Naive thymus-derived CD8-positive, alpha-beta T cell (primary cell): ENCODE measurements at places on chromosomes 16 and 17.
A peak's percentile ranks its signal among the peaks of the same experiment; 100 is the strongest.

- H3K27me3 ChIP-seq = no peaks in the 10 kb centered on the region
- no peak overlapping the region for H3K27ac ChIP-seq
- no peak overlapping the region for H3K4me3 ChIP-seq
Measured at GRCh38 chr16:52076801-52077201, 470.1 kb downstream of the TOX3 start.

GRCh38 chr16:3953728-3954410, 73.4 kb upstream of the CREBBP start:
- no peak overlapping the region for H3K4me3 ChIP-seq
- no peaks in the 10 kb centered on the region for H3K36me3 ChIP-seq
- H3K27ac ChIP-seq = no peak overlapping the region

DNA sequence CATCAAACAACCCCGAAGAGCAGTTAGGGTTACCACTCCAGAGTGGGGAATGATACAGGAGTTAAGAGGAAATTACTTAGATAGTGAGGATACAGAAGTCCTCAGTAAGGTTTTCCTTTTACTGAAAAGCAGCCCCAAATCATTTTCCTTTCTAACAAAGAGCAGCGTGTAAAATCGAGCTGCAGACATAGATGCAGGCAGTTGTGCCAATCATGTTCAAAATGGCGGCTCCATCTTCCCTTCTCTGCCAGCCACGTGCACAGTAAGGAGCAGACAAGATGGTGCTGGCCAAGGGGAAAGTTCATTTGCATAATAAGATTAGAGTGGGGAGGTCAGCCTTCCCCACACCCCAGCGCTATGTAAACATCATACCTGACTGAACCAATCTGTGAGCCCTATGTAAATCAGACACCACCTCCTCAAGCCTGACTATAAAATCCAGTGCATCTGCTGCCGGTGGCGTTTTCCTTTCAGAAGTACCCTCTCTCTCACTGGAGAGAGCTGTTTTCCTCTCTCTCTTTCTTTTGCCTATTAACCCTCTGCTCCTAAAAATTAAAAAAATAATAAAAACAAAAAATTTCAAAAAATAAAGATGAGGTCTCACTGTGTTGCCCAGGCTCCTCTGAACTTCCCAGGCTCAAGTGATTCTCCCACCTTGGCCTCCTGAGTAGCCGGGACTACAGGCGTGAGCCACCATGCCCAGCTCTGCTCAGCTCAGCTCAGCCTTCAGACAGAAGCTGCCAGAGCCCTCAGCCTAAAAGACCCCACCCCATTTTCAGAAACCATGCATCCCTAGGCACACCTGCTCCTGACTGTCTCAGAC, 2.6 kb upstream of the SRL start:
- no peak for DNase-seq
- no peaks in the 10 kb centered on the region for H3K36me3 ChIP-seq

DNA sequence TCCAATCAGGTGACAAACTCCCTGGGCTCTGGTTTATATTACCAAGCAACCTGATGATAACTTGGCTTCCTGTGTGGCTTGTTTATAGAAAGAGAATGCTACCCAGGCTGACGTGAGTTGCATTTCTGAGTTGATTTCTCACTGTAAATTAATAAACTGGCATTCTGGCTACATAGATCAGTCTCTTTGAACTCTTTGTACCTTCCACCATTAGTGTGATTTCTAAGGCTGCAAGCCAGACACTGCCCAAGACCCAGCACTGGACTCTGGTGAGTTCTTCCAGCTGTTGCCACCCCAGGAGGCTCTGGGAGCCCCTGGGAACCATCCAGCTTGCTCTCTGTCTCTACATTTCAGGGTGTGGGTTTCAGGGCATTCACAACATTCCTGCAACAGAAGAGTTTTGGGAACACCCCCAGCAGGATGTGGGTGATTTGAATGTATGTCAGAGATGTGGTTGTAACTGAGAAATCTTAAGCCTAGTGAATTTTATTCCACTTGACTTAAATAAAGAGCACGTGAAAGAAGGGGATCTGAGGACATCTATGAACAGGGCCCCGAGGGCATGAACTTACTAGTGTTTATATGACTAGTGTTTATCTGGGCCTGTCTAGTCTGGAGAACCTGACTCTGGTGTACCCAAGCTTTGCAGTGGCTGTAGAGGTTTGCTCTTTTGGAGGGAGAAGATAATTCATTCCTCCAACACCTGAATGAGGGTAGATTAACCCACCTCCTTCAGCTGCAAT, 30.3 kb upstream of the LRRC37A start:
- H3K27ac ChIP-seq = peak overlapping the region; percentile 94
- H3K4me1 ChIP-seq = peaks cover 49% of the 10 kb centered on the region
- H3K4me3 ChIP-seq = peak overlapping the region; percentile 93
- peaks cover 3% of the 10 kb centered on the region for H3K27me3 ChIP-seq

GRCh38 chr17:61984821-61985220, 57.0 kb upstream of the INTS2 start:
- H3K4me1 ChIP-seq = peaks cover 14% of the 10 kb centered on the region
- no peak overlapping the region for H3K27ac ChIP-seq
- H3K36me3 ChIP-seq = peaks cover 16% of the 10 kb centered on the region
- no peaks in the 10 kb centered on the region for H3K27me3 ChIP-seq

DNA sequence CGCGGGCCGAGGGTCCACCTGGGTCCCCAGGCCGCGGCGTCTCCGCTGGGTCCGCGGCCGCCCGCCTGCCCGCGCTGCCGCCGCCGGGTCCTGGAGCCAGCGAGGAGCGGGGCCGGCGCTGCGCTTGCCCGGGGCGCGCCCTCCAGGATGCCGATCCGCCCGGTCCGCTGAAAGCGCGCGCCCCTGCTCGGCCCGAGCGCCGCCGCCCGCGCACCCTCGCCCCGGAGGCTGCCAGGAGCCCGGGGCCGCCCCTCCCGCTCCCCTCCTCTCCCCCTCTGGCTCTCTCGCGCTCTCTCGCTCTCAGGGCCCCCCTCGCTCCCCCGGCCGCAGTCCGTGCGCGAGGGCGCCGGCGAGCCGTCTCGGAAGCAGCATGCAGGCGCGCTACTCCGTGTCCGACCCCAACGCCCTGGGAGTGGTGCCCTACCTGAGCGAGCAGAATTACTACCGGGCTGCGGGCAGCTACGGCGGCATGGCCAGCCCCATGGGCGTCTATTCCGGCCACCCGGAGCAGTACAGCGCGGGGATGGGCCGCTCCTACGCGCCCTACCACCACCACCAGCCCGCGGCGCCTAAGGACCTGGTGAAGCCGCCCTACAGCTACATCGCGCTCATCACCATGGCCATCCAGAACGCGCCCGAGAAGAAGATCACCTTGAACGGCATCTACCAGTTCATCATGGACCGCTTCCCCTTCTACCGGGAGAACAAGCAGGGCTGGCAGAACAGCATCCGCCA, 504 bp downstream of the FOXC2 start:
- no peaks in the 10 kb centered on the region for H3K36me3 ChIP-seq
- H3K27me3 ChIP-seq = peaks cover 42% of the 10 kb centered on the region
- H3K4me3 ChIP-seq = peak overlapping the region; percentile 12
- DNase-seq = no peak
- H3K27ac ChIP-seq = no peak overlapping the region

- DNase-seq = no peak
- peaks cover 12% of the 10 kb centered on the region for H3K27me3 ChIP-seq
- H3K27ac ChIP-seq = no peak overlapping the region
- no peaks in the 10 kb centered on the region for H3K36me3 ChIP-seq
- no peak overlapping the region for H3K4me3 ChIP-seq
- H3K4me1 ChIP-seq = no peaks in the 10 kb centered on the region
Measured at GRCh38 chr17:11334493-11334892, 93.5 kb downstream of the SHISA6 start.

GRCh38 chr16:84423416-84423837, 55.1 kb downstream of the ATP2C2 start:
- peaks cover 7% of the 10 kb centered on the region for H3K27me3 ChIP-seq
- H3K4me3 ChIP-seq = no peak overlapping the region
- no peaks in the 10 kb centered on the region for H3K36me3 ChIP-seq

GRCh38 chr17:47622180-47622549, 27.6 kb upstream of the KPNB1 start:
- peak overlapping the region; percentile 35 for H3K27ac ChIP-seq
- H3K36me3 ChIP-seq = peaks cover 6% of the 10 kb centered on the region
- peaks cover 8% of the 10 kb centered on the region for H3K4me1 ChIP-seq
- no peaks in the 10 kb centered on the region for H3K27me3 ChIP-seq
- no peak overlapping the region for H3K4me3 ChIP-seq

- peaks cover 2% of the 10 kb centered on the region for H3K36me3 ChIP-seq
- H3K27ac ChIP-seq = peak overlapping the region; percentile 98
- H3K4me3 ChIP-seq = peak overlapping the region; percentile 95
Measured at GRCh38 chr16:25256695-25257469, 763 bp downstream of the ZKSCAN2 start.

DNA sequence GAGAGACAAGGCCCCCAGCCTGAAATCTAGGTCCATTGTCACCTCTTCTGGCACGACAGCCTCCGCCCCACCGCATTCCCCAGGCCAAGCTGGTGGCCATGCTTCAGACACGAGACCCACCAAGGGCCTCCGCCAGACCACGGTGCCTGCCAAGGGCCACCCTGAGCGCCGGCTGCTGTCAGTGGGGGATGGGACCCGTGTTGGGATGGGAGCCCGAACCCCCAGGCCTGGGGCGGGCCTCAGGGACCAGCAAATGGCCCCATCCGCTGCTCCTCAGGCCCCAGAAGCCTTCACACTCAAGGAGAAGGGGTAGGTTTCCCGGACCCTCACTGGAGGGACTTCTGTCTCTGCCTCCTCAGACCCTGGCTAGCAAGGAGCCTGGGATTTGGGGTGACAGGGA, 1.0 kb downstream of the TEDC2 start:
- H3K27ac ChIP-seq = no peak overlapping the region
- H3K36me3 ChIP-seq = no peaks in the 10 kb centered on the region

DNA sequence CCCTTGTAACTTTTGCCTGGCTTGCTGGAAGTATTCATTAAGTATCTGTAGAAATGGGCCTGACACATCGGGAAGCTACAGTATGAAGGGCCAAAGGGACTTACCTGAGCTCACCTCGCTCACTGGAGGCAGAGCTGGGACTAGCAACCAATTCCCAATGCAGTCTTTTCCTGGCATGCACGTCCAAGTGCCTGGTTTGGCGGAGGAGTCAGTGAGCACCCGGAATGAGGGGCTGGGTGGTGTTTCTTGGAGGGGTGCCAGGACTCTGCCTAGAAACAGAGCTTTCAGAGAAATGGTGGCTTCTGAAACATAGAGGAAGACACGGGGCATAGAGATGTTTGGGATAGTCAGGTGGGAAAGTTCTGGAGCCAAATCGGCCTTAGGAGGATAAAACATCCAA, 18.4 kb upstream of the GPRC5C start:
- no peak for DNase-seq
- no peaks in the 10 kb centered on the region for H3K4me1 ChIP-seq
- H3K4me3 ChIP-seq = no peak overlapping the region
- H3K27me3 ChIP-seq = peaks cover 4% of the 10 kb centered on the region

- no peaks in the 10 kb centered on the region for H3K4me1 ChIP-seq
- no peaks in the 10 kb centered on the region for H3K27me3 ChIP-seq
- no peak overlapping the region for H3K4me3 ChIP-seq
- no peak overlapping the region for H3K27ac ChIP-seq
- H3K36me3 ChIP-seq = no peaks in the 10 kb centered on the region
Measured at GRCh38 chr17:3859940-3860339, 13.9 kb upstream of the NCBP3 start.

DNA sequence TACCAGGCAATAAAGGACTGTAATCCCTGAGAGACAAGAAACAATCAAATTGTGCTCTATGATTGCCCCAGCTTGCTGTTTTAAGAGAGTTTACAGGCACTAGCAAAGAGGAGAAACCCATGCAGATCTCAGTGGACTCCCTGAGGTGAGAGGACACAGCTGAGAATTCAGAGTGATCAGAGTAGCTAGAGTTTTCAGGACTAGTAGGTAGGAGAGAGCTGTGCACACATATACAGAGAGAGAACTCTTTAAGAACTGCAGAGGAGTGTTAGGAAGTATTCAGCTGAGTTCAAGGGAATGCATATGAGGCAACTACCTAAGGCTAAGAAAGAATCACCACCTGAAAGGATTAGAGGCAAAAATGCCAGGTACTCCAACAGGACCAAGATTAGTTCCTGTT, 904.8 kb downstream of the CDH8 start:
- H3K36me3 ChIP-seq = no peaks in the 10 kb centered on the region
- DNase-seq = no peak
- no peak overlapping the region for H3K4me3 ChIP-seq
- no peaks in the 10 kb centered on the region for H3K4me1 ChIP-seq
- H3K27me3 ChIP-seq = no peaks in the 10 kb centered on the region

DNA sequence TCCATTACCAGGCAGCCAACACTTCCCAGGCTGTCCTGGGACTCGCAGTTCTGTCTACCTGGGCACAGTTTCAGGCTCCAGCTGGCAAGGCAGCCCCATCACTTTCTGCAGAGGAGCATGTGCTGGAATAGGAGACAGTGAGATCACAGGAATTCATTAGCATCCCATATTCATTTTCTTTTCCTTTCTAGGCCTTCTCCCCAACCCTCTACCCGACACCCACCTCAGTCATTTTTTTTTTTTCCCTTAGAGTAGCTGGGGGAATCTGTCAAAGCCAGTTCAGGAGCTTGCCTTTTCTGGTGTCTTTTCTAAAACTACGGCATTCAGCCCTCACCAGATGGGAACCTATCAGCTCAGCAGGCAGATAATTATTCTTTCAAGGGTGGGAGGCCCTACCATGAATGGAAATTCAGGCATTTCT, 42.4 kb upstream of the FBXO47 start:
- no peaks in the 10 kb centered on the region for H3K36me3 ChIP-seq
- peaks cover 2% of the 10 kb centered on the region for H3K27me3 ChIP-seq
- DNase-seq = no peak
- peaks cover 3% of the 10 kb centered on the region for H3K4me1 ChIP-seq

DNA sequence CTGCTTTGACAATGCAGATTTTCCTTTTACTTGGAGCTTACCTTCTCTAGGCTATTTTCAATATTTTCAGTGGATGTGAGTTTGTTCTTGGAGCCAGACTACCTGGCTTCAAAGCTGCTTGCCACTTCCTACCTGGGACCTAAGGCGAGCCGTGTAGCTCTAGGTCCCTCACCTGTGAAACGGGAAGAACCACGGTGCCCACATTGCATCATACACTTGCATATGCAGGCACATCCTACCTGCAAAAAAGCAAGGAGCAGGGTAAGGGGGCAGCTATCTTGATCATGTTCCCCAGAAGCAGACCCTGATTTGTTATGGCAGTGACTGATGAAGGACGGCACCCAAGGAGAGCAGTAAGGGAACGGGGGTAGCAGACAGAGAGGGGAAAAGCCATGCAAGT, 27.0 kb upstream of the MPRIP start:
- DNase-seq = no peak
- H3K27me3 ChIP-seq = no peaks in the 10 kb centered on the region
- H3K4me1 ChIP-seq = peaks cover 33% of the 10 kb centered on the region
- H3K27ac ChIP-seq = no peak overlapping the region
- H3K4me3 ChIP-seq = no peak overlapping the region
- no peaks in the 10 kb centered on the region for H3K36me3 ChIP-seq

DNA sequence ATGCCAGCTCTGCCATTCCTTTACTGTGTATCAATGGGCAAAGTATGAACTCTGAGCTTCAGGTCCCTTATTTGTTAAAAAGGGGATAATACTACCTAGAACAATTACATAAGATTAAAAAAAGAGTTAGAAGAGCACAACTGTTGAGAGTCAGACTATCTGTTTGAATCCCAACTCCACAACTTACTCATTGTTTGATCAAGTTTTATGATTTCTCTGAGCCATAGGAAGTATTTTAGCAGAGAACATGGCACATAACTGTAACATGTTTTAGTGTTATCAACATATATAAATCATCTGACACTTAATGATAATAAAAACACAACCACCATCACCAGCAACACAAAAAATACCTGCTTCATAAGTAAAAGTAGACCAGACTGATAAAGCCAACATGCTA, 421.3 kb downstream of the ZFHX3 start:
- H3K4me1 ChIP-seq = no peaks in the 10 kb centered on the region
- DNase-seq = no peak
- H3K36me3 ChIP-seq = peaks cover 11% of the 10 kb centered on the region
- no peaks in the 10 kb centered on the region for H3K27me3 ChIP-seq
- H3K4me3 ChIP-seq = no peak overlapping the region

GRCh38 chr17:43381621-43382020, 17.2 kb upstream of the ARL4D start:
- H3K4me3 ChIP-seq = no peak overlapping the region
- H3K4me1 ChIP-seq = peaks cover 19% of the 10 kb centered on the region
- peaks cover 6% of the 10 kb centered on the region for H3K36me3 ChIP-seq
- H3K27ac ChIP-seq = no peak overlapping the region
